Occipital lobe (tissue), 3 donors: ENCODE measurements at places on chromosomes 2 and 18.

DNA sequence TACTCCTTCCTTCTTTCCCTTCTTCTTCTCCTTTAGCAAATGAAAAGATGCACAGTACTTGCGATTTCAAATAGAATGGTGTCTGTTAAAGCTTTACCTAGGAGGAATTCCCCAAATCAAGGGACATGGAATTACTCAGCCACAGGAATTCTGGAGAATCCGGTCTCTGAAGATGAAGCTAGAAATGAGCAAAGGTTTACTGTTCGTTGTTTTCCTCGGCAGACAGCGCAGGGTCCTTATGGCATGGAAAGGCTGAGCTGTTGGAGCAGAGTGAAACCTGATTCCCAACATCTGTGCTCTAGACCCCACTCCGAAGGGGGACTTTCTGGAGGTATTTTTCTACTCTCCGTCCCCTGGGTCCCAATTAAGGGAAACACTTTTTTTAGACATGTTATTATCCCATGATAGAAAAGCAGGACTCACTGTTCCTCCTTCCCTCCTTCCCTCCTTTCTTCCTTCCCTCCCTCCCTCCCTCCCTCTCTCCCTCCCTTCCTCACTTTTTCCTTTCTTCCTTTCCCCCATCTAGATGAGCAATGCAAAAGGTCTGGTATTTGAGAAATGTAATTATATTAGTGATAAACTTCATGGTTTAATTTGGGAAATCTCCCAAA is 47.1 kb downstream of the CDCA7 start:
- no peak for DNase-seq

DNA sequence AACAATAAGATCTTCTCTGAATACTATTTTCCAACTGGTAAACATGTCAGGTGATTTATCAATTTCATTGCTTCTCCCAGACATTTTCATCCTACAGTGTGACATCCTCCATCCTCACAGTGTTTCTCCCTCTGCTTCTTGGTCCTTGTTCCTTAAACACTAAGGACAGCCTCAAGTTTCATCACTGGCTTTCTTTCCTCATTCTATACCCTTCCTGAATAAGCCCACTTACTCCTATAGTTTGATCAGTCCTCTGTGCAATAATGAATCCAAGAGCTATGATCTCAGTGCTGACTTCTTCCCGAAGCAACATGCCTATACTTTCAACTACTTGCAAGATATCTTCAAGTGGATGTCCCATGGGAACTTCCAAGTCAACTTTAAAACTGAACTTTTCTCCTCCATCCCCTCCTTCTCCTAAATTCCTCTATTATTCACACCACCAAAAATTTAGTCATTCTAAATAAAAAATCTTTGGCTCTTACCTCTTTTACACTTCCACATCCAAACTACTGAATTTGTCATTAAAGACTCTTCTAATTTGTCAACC is 87.6 kb downstream of the FAM228A start:
- DNase-seq = no peak

- no peak for DNase-seq
Measured at GRCh38 chr18:56903686-56904085, 243.2 kb upstream of the BOD1L2 start.

- no peak for DNase-seq
Measured at GRCh38 chr2:98835831-98836385, 100.1 kb downstream of the CRACDL start.

DNA sequence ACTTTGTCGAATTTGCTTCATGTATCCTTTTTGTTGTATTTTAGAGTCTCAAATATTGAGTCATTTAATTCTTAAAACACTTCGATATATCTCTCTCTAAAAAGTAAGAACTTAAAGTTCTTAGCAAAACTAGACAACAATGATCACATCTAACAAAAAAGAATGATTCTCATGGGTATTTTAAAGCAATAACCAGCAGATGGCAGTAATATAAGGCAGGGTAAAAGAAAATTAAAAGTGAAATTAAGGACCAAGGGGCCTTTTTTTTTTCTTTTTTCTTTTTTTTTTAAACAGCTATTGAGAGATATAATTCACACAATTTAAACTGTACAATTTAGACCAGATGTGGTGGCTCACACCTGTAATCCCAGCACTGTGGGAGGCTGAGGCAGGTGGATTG is 9.9 kb upstream of the AOX1 start:
- DNase-seq = no peak

DNA sequence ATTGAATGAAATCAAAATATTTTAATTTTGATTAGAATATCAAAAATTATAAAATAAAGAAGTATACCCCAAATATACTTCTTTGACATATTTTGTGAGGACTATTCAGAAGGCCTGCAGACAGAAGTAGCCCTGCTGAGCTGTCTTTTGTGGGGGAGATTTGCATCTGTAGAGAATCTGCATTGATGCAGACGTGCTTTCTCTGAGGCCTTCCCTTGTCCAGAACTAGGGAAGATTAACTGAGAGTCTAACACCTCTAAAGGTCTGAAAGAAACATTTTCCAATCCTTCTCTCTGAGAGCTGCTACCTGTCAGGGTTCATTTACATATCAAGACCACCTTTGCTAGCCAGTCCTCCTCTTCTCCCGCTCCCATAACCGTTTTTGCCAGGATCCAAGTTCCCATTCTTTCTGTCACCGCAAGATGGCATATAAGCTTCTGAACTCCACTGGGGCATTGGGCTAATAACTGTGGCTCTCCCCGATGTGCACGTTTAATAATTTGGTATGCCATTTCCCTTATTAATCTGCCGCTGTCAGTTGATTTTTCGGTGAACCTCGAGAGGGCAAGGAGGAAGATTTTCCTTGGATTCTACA is 510.4 kb upstream of the CNTNAP5 start:
- DNase-seq = no peak

- DNase-seq = no peak
Measured at GRCh38 chr2:56705713-56706112, 521.9 kb downstream of the CCDC85A start.

DNA sequence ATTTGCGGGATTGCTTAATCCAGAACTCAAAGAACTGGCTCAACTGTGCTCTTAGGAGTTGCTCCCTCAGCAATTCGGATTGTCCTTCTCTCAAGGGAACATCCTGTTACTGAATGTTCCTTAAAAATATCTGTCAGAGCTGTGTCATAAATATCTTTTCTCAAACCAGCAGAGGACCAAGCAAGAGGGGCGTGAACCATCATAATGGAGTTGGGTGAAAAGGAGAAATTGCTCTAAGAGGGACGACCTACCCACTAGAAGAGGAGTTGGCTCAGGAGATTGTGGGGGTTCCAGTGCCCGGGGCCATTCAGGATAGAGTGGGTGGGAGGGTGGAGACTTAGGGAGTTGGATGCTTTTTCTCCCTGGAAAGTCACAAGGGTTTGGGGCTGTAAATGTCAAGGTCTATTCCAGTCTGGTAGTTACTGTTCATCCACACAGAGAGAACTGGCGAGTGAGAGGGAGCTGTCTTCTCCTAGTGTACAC is 59.5 kb downstream of the MERTK start:
- DNase-seq = no peak

GRCh38 chr2:129894616-129895015 is 84.8 kb upstream of the RAB6C start:
- no peak for DNase-seq

DNA sequence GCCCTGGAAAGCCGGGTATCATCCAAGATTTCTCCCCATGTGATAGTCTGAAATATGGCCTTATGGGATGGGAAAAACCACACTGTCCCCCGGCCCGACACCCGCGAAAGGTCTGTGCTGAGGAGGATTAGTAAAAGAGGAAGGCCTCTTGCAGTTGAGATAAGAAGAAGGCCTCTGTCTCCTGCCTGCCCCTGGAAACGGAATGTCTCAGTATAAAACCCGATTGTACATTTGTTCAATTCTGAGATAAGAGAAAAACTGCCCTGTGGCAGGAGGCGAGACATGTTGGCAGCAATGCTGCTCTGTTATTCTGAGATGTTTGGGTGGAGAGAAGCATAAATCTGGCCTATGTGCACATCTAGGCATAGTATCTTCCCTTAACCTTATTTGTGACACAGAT is 26.8 kb downstream of the RUFY4 start:
- DNase-seq = no peak

DNA sequence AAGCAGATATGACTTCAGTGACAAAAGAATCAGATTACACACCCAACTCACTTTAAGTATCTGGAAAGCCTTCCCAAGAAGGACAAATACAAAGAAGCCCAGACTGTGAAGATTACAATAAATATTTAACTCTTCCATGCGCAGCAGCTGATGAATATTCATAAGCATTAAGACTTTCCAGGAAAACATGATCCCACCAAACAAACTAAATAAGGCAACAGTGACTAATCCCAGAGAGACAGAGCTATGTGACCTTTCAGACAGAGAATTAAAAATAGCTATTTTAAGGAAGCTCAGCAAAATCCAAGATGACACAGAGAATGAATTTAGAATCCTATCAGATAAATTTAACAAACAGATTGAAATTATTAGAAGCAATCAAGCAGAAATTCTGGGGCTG is 108.2 kb upstream of the UBE2E3 start:
- no peak for DNase-seq

- DNase-seq = no peak
Measured at GRCh38 chr2:46915281-46915810, at the start of gene MCFD2. MCFD2 (minus strand) TSS chr2:46915806; CDS start chr2:46909171, 6,635 bp downstream.

DNA sequence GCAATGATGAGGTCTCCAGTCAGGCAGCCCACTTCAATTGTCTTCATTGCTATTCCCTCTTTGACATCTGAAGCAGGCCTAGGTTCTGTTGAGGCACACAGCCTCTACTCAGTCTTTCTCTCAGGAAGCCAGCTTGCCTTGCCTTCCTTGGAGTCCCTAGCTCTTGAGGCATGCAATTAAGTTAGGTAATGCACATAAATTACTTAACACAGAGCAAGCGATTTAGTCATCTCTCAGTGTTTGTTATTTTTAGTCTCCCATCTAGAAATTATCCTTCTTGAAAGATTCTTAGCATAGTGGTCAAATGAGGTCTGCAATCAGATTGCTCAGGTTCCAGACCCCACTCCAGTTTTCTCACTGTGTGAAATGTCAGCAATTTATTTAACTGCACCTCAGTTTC is 32.0 kb downstream of the SULT1C4 start:
- DNase-seq = no peak

DNA sequence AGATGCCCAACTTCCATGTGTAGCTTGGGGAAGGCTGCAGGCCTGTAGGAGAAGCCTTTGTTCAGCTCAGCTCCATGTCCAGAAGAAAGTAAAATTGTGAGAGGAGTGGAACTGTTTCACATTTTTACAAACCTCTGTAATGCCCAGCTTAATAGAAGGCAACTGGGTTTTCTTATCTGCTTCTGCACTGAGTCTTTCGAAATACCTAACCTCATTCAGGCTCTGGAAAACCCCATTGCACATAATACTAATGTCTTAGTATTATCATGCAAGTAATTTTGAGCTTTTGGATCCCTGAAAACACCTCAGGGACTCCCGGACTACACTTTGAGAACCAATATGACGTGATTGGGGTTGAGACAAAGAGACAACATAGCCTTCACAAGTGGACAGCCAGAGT is 5.8 kb downstream of the SMIM21 start:
- no peak for DNase-seq

DNA sequence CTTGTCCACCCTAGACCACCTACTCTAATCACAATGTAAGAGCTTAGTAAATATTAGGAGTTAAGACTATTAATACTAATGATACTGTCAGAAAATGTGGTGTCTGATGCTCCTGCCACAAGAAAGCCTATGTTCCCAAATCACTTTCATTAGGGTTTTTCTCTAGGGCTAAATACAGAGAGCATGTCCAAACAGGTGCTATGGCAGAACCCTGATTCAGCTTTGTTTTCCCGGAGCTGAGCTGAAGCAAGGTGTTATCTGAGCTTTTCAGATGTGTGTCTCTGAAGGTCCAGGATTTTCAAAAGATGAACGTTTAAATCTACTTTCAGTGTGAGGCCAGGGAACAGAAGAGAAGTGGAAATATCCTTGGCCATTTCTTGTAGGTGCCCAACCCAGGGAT is 40.6 kb downstream of the CPO start:
- no peak for DNase-seq

GRCh38 chr2:207255565-207256470 is 90.1 kb upstream of the KLF7 start:
- no peak for DNase-seq

DNA sequence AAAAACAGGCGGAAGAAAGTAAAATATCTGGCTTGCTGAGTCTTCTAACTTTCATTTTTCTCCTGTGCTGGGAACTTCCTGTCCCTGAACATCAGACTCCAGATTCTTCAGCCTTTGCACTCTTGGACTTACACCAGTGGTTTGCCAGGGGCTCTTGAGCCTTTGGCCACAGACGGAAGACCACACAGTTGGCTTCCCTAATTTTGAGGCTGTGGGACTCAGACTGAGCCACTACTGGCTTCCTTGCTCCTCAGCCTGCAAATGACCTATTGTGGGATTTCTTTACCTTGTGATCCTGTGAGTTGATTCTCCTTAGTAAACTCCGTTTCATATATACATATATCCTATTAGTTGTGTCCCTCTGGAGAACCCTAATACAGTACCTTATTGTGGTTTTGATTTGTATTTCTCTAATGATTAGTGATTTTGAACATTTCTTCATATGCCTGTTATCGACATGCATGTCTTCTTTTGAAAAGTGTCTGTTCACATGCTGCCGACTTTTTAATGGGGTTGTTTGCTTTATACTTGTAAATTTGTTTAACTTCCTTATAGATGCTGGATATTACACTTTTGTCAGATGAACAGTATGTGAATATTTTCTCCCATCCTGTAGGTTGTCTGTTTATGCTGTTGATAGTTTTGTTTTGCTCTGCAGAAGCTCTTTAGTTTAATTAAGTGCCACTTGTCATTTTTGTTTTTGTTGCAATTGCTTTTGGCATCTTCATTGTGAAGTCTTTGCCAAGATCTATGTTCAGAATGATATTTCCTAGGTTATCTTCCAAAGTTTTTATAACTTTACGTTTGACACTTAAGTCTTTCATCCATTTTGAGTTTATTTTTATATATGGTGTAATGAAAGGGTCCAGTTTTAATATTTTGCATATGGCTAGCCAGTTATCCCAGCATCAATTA is 348.8 kb upstream of the SETBP1 start:
- DNase-seq = no peak

- DNase-seq = no peak
Measured at GRCh38 chr18:60319129-60319528, 53.4 kb downstream of the MC4R start.

GRCh38 chr18:44156126-44156525 is 524.6 kb upstream of the SETBP1 start:
- no peak for DNase-seq

DNA sequence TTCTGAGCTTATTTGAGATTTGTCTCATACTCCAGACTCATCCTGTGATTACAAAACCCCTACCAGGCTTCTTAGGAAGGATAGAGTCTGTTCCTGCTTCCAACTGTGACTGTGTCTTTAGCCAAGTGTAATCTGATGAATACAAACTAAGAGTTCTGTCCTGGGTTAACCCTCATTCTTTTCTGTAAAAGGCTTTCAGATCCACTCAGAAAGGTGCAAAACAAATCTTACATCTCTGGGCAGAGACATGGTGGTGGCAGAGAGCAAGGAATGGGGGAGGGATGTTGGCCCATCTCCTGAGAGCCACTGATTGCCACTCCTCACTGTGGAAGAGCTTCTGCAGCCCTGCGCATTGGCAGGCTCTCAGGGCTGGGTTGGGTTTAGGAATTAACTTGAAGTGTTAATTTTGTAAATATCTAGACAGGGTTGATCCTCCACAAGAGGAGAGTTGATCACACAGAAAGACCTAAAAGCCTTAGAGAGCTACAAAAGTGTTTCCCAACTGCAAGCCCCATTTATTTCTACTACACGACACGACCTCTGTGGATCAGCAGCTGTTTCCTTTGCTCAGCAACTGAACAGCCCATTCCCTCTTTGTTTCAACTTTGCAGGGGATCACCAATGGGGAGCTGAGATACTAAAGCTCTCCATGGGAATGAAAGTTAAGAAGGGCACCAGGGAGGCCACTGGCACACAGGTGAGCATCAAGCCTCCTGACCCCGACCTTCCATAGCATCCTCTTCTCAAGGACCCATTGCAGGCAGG is 23.7 kb upstream of the SPTBN1 start:
- DNase-seq = no peak
